ENCODE measurements at places on chromosomes 12 and 14.

GRCh38 chr12:122646517-122647217, 56.5 kb downstream of the HCAR2 start:
- DNase-seq = peak; percentile 51

DNA sequence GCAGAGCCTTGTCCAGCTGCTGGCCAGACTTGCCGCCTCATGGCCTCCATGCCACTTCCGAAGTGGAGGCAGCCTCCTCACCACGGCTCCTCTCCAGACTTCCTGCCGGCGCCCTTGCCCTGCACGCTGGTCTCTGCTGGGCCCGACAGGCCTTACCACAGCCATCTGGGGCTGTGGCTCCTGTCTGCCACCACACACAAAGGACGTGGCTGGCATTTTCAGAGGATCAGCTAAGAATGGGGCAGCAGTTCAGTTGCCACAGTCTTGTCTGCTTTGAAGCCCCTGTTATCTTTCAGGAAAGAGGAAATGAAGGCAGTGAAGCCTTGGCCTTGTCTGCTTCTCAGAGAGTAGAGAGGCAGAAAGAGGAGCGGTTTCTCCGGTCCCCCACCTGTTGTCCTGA, 178.0 kb upstream of the FKBP4 start:
- DNase-seq = no peak

DNA sequence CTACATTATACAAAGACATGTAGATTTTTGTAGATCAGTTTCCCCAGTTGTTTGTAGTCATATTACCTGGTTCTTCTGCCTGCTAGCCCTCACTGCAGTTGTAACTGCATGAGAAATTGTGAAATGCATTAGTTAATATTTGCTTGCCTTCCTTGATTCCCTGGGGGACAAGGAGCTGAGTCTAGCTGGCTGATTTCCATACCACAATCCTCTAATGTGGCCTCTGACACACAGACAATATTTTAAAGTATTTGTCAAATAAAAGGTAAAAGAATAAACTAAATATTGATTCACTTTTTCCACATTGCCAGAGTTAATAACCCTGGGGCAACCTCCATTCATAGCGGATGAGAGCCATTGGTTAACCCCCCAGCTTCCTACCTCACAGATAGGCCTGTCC, 128.8 kb upstream of the TMEM132C start:
- DNase-seq = no peak

- DNase-seq = no peak
Observed at GRCh38 chr14:42028607-42029006, 421.9 kb downstream of the LRFN5 start.

GRCh38 chr12:47190271-47190750, 110.6 kb upstream of the AMIGO2 start:
- no peak for DNase-seq

DNA sequence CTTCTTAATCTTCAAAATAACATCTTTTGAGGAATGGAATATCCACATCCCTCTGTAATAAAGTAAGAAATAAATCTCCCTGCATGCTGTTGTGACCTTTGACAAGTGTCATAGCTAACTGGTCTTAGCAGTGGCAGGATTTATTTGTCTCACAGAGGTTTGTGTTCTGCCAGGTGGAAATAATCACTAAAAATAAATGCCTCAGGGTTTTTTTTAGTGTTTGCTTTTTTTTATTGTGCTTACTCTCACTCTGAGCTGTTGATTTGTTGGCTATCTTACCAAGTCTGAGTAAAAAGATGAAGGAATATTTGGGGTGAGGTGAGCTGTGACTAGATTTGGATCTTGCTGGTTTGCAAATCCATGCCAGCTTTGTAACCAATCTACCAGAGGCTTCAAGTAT, 285.4 kb downstream of the ALG10B start:
- DNase-seq = no peak

All from GM20000 (cell line).